ENCODE measurements at places on chromosomes 3 and 15.

GRCh38 chr3:113270786-113271185, 59.4 kb downstream of the BOC start:
- DNase-seq, result no peak

- DNase-seq, result no peak
Observed at GRCh38 chr3:179072100-179072438, 460 bp upstream of the ZMAT3 start.

DNA sequence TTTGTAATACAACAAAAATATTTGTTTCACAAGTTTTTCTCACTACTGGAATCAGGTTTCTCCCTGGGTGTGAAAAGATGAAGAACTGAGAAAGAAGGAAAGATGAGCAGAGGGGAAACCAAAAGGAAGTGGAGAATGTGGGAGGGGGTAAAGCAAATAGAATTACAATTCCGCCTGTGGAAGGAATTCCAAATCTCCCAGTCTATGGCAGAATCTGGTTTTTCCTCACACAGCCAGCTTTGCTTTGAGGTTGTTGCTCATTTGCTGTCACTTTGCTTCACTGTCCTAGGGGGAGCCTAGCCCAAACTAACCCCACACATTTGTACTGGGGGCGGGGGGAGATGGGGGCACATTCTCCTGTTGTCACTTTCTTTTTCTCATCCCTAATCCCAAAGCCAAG, 43.9 kb downstream of the RPL22L1 start:
- no peak for DNase-seq

DNA sequence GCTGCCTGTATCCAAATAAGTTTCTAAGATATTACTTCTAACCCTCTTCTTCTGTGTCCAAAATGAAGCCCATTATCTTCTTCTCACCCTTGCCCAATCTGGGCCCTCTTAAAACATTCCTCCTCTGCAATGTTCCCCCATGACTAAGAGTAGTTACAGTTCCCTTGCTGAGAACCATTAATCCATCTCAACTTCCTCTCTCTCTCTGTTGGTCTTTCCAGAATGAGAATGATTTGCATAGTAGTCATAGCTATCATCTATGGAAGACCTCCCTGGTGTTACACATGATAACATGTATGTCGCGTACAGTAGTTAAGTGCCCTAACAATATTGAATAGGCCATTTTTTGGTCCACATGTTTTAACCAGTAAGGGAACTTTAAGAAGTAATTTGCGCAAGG, 177.9 kb downstream of the ANXA2 start:
- DNase-seq, result no peak

DNA sequence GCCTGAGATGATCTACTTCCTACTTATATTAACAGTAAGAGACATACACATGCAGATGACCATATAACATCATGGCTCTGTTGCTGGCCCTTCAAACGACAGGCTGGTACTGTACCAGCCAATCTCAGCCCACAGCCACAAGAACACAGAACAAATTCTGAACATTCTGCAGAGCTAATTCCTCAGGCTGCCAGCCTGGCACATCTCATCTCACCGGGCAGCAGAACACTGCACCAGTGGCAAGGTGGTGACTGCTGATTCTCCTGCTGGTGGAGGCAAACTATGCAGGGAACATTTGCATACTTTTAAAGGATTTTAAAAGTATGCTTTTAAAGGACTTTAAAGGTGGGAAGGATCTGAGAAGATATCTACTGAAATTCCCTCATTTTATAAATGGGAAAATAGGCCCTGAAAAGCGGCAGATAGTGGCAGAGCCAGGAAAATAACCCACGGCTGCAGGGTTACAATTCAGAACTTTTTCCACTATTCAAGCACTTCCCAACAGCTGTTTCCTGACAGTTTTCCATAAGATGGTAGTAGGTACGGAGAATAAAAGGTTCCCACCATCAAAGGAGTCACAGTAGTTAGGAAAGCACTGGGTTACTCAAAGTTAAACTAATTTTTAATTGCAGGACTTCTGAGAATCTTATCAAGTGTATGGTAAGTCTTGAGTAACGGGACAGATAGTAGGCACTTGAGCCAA, 37.3 kb downstream of the SUMF1 start:
- no peak for DNase-seq

DNA sequence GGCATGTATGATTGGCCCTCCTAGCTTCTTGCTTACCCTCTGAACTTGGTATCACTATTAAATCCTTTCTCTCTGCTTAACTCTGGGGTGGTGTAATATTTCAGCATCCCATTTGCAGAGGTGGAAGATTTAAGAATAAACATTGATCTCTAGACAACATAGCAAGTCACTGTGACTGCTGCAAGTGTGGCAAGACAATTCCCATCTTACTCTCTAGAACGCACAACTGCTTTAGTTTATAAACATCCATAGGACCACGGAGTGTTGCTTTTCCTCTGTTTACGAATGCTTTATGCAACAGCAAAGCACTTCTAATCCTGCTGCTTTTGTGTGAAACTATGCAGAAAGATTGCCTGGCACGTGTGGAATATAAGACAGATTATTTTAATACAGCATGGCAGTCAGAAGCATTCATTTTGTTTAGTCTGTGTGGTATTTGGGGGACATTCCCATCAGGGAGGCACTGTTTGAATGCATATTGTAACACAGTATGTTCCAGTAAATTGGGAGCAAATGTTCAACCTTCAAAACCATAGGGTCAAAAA, 338.9 kb upstream of the TMCO5A start:
- no peak for DNase-seq

- DNase-seq, result no peak
Observed at GRCh38 chr3:159417761-159418160, 570.9 kb upstream of the IL12A start.

- DNase-seq, result no peak
Observed at GRCh38 chr3:174247687-174248152, 611.4 kb upstream of the NAALADL2 start.
